Naive thymus-derived CD8-positive, alpha-beta T cell (primary cell): ENCODE measurements at places on chromosomes 5 and 9.
A peak's percentile ranks its signal among the peaks of the same experiment; 100 is the strongest.

GRCh38 chr5:149301049-149301743 is 29.5 kb downstream of the AFAP1L1 start:
- DNase-seq: no peak
- no peak overlapping the region for H3K4me3 ChIP-seq
- H3K36me3 ChIP-seq: no peaks in the 10 kb centered on the region
- no peak overlapping the region for H3K27ac ChIP-seq
- H3K27me3 ChIP-seq: peaks cover 2% of the 10 kb centered on the region
- peaks cover 39% of the 10 kb centered on the region for H3K4me1 ChIP-seq

GRCh38 chr9:15423231-15423985 is 732 bp downstream of the SNAPC3 start:
- H3K4me1 ChIP-seq: peaks cover 37% of the 10 kb centered on the region
- peak overlapping the region; percentile 87 for H3K27ac ChIP-seq
- peak overlapping the region; percentile 94 for H3K4me3 ChIP-seq
- peaks cover 6% of the 10 kb centered on the region for H3K36me3 ChIP-seq
- no peaks in the 10 kb centered on the region for H3K27me3 ChIP-seq

DNA sequence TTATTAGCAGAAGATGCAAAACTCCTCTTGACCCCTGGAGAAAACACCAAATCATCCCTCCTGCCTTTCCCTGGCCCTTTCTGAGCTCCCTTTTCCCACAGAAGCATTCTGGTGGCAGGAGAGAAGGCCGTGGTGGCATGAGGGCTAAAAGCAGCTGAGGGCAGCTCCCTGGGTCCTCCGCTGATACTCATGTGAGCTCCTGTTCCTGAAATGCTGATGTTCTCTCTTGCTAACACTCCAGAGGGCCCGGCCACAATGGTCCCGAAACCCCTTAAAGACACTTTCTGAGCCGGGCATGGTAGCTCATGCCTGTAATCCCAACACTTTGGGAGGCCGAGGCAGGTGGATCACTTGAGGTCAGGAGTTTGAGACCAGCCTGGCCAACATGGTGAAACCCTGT is 183.1 kb downstream of the HSPA4 start:
- H3K4me1 ChIP-seq: peaks cover 5% of the 10 kb centered on the region
- H3K36me3 ChIP-seq: no peaks in the 10 kb centered on the region

- no peak overlapping the region for H3K4me3 ChIP-seq
- no peaks in the 10 kb centered on the region for H3K36me3 ChIP-seq
- H3K4me1 ChIP-seq: no peaks in the 10 kb centered on the region
- H3K27ac ChIP-seq: no peak overlapping the region
These were observed 310.7 kb downstream of the HCN1 start for GRCh38 chr5:45385321-45386058.

- DNase-seq: no peak
- H3K36me3 ChIP-seq: no peaks in the 10 kb centered on the region
- H3K27me3 ChIP-seq: peaks cover 12% of the 10 kb centered on the region
- no peak overlapping the region for H3K27ac ChIP-seq
- H3K4me3 ChIP-seq: no peak overlapping the region
These were observed 23.8 kb upstream of the ALDH1B1 start for GRCh38 chr9:38368731-38369130.

- no peaks in the 10 kb centered on the region for H3K36me3 ChIP-seq
- H3K27ac ChIP-seq: peak overlapping the region; percentile 24
- no peak for DNase-seq
- H3K27me3 ChIP-seq: peaks cover 8% of the 10 kb centered on the region
These were observed 1.3 kb downstream of the PPP2R2B start for GRCh38 chr5:146877178-146877681.

GRCh38 chr9:78132701-78133058 is 101.1 kb upstream of the GNAQ start:
- no peaks in the 10 kb centered on the region for H3K27me3 ChIP-seq
- peaks cover 23% of the 10 kb centered on the region for H3K4me1 ChIP-seq
- H3K27ac ChIP-seq: peak overlapping the region; percentile 83
- peak; percentile 32 for DNase-seq

DNA sequence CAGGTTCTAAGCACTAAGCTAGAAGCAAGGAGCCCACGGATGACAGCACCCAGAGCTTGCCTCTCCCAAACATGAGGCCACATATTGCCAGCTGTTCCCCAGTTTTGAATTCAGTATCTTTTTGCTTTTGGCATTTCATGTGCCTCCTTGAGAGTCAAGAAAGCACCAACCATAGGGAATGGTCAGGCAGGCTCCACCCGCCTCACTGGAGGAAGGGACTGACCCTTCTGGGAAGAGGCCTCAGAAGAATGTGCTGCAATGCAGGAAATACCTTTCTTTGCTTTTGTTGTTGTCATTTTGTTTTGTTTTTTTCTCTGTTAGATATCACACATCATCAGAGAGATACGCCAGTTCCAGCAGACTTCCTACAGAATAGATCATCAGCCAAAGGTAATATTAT is 13.7 kb upstream of the CKMT2 start:
- no peaks in the 10 kb centered on the region for H3K27me3 ChIP-seq
- no peak for DNase-seq
- H3K36me3 ChIP-seq: peaks cover 39% of the 10 kb centered on the region

- H3K27me3 ChIP-seq: no peaks in the 10 kb centered on the region
- no peaks in the 10 kb centered on the region for H3K4me1 ChIP-seq
- no peaks in the 10 kb centered on the region for H3K36me3 ChIP-seq
- no peak for DNase-seq
These were observed 275.0 kb downstream of the PLK2 start for GRCh38 chr5:58184910-58185309.

- H3K27ac ChIP-seq: peak within 1 kb of the TSS; percentile 97
- peaks cover 70% of the 10 kb centered on the region for H3K4me1 ChIP-seq
- H3K27me3 ChIP-seq: no peaks in the 10 kb centered on the region
- H3K4me3 ChIP-seq: peak within 1 kb of the TSS; percentile 97
These were observed at the start of gene SET for GRCh38 chr9:128688501-128689292. SET (plus strand) TSS chr9:128689222; CDS start chr9:128689583, 361 bp downstream.

- H3K36me3 ChIP-seq: no peaks in the 10 kb centered on the region
- DNase-seq: no peak
- no peak overlapping the region for H3K4me3 ChIP-seq
- H3K4me1 ChIP-seq: no peaks in the 10 kb centered on the region
- H3K27ac ChIP-seq: no peak overlapping the region
These were observed 155.0 kb upstream of the PRDM9 start for GRCh38 chr5:23352446-23352845.

- H3K27me3 ChIP-seq: no peaks in the 10 kb centered on the region
- H3K4me1 ChIP-seq: peaks cover 73% of the 10 kb centered on the region
- peaks cover under 1% of the 10 kb centered on the region for H3K36me3 ChIP-seq
- no peak for DNase-seq
These were observed 34.6 kb upstream of the SEMA4D start for GRCh38 chr9:89532478-89532877.

DNA sequence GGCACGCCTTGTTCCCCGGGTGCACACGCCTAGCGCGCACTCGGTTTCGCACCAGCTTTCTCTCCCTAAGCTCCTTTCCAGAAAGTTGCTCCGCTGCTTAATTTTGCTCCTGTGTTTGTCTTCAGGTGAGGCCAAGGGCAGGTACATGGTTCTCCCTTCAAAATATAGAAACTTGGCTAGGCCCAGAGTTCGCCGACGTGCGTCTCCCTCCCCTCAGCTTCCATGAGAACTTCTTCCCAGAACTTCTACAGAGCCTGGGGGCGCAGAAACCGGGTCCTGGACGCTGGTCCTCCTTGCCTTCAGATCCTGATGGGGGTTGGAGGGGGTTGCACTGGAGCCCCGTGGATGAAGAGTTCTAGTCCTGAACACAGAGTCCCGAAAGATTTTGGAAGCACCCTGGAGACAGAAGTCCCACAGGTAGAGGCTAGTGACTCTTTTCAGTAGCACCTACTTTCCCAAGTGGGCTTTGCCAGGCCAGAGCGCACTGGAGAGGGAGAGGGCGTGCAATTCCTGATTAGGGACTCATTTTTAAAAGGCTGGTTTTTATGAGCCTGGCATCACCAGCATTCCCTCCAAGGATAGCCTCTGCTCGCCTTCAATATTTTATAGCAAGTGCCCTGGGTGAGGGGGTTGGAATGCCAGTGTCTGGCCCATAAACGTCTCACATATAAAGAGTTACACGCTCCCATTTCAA is 128.4 kb downstream of the TMEM174 start:
- no peak for DNase-seq

DNA sequence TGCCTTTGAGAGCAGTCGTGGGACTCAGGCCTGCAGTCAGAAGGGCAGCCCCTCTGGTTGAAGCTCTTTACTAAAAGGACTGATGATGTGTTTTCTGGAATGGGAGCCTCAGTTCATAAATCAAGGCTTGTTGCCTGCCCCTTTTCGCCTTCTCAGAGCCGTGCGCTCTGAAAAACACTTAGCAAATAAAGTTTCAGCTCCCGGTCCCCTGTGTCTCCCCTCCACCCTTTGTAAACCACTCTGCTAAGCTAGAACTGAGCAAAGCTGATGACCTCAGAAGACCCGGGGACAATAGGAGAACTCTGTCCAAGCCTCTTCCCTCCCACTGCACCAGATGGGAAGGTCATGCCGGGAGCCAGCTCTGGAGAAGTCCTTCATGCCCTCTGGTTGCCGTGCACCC is 39.3 kb upstream of the ADRA1B start:
- no peaks in the 10 kb centered on the region for H3K36me3 ChIP-seq
- DNase-seq: no peak
- no peak overlapping the region for H3K27ac ChIP-seq
- peaks cover 19% of the 10 kb centered on the region for H3K27me3 ChIP-seq
- H3K4me1 ChIP-seq: no peaks in the 10 kb centered on the region

GRCh38 chr5:77662635-77663034 is 24.1 kb upstream of the OTP start:
- no peaks in the 10 kb centered on the region for H3K36me3 ChIP-seq
- no peak for DNase-seq
- H3K27ac ChIP-seq: no peak overlapping the region
- H3K27me3 ChIP-seq: peaks cover 11% of the 10 kb centered on the region

DNA sequence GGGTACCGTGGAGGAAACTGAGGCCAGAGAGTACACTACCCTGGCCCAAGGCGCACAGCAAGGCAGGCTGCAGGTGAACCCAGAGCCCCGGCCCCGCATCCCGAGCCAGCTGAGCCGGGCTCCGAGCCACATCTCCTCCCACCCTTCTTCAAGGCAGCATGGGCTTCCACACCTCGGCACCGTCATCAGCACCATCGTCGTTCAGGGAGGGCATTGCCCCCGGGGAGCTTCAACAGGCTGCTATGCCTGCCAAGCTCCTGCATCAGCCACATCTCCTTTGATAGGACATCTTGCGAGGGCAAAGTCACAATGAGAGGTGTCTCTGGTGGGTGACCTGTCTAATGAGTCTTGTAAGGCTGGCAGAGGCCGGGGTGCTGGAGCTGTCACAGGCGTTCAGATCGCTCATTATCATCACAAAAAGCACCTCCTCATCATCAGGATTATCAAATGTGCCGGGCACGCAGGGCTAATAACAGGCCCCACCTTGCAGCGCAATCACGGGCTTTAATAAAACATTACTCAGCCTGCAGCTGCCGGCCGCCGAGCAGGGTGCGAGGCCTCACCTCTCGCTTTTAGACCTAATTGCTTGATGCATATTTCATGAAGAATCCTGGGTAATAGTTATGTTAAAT is 20.0 kb upstream of the SLC25A51 start:
- DNase-seq: no peak
- no peaks in the 10 kb centered on the region for H3K4me1 ChIP-seq
- H3K27ac ChIP-seq: no peak overlapping the region
- H3K27me3 ChIP-seq: no peaks in the 10 kb centered on the region

GRCh38 chr5:126736141-126736540 is 40.8 kb upstream of the LMNB1 start:
- H3K27ac ChIP-seq: no peak overlapping the region
- no peak for DNase-seq
- H3K27me3 ChIP-seq: no peaks in the 10 kb centered on the region
- H3K4me3 ChIP-seq: no peak overlapping the region
- no peaks in the 10 kb centered on the region for H3K36me3 ChIP-seq
- H3K4me1 ChIP-seq: no peaks in the 10 kb centered on the region

DNA sequence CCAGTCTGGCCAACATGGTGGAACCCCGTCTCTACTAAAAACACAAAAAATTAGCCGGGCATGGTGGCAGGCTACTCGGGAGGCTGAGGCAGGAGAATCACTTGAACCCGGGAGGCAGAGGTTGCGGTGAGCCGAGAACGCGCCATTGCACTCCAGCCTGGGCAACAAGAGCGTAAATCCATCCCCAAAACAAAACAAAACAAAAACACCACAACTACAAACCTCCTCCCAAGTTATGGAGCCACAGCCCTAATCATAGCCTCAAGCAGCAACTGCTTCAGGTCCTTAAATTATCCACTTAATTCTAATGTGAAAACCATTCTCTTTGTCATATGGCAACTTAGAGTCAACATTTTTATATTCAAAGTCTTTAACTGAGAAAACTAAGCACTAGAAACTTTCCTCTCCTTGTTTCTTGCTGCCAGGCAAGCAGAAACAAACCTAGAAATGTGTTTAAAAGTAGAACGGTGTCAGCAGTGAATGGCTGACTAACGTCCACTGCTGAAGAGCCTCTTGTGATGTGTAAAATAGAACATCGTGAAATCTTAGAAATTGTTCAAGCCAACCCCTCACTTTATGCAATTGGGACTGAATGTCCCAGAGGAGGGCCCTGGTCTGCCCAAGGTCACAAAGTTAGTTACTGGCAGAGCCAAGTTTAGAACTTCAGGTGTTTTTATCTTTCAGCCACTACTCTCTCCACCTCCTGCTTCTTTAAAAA is 5.7 kb downstream of the TMEM245 start:
- peak overlapping the region; percentile 62 for H3K27ac ChIP-seq
- no peaks in the 10 kb centered on the region for H3K27me3 ChIP-seq
- peak overlapping the region; percentile 50 for H3K4me3 ChIP-seq
- DNase-seq: no peak
- peaks cover 96% of the 10 kb centered on the region for H3K4me1 ChIP-seq
- no peaks in the 10 kb centered on the region for H3K36me3 ChIP-seq

DNA sequence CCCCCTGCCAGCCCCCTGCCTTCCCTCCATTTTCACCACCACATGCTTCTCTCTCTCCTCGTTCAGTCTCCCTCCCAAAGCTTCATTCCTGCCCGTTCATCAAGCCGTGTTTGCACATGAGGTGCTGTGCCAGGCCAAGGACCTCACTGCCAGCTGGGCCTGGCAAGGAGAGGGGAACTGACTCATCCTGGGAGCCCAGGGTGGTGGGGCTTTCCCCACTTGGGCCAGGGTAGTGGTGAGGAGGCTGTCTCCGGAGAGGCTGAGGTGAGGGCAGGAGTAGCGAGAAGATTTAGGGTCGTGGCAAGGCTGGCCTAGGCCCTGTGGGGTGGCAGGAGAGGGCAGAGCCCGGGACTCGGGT is 30.4 kb upstream of the NOTCH1 start:
- DNase-seq: no peak
- no peaks in the 10 kb centered on the region for H3K27me3 ChIP-seq
- no peaks in the 10 kb centered on the region for H3K36me3 ChIP-seq
- no peak overlapping the region for H3K4me3 ChIP-seq
- H3K4me1 ChIP-seq: peaks cover 14% of the 10 kb centered on the region

GRCh38 chr5:173973616-173973969 is 15.4 kb upstream of the C5orf47 start:
- no peaks in the 10 kb centered on the region for H3K36me3 ChIP-seq
- peak overlapping the region; percentile 82 for H3K4me3 ChIP-seq
- H3K27me3 ChIP-seq: peaks cover 25% of the 10 kb centered on the region
- H3K4me1 ChIP-seq: peaks cover 10% of the 10 kb centered on the region
